NCI-H524 (cell line): ENCODE measurements at places on chromosomes 12 and 14.

DNA sequence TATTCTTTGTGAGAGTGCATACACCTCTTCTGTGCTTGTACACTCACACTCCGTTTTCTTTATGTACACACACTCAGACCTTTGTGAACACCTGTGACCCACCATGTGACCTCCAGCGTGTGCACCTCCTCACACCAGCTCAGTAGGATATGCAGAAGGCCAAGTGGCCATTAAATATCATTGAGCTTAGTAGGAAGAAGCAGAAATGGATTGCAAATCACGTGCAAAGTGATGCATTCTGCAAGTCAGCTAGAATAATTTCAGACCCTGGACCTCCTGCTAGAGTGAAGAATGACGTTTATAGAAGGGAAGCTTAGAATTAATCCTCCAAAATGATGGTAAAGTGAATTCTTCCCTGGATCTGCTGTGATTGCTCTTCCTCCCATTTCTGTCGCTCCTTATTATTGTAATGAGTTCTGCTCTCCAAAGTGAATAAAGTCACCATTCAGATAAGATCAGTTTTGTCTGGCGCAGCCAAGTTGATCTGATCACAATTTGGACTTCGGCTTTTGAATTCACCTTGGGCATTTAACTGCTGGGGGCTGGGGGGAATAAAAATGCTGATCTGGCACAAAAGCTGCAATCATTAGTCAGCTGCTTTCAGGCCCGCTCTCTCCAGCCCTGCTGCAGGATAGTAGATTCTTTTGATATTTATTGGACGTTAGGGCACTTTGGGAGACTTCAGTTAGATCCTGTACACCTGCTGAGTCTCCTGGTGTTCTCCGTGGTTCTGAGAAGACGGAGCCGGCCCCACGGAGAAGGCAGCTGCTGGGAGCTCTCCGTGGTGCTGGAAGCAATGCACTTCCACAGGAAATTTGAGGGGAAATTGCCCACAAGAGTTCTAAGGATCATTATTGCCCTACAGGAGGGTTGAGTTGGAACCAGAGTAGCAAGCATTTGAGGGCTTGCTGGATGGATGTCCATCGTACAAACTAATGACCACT is 12.4 kb upstream of the NRXN3 start:
- DNase-seq, result no peak

DNA sequence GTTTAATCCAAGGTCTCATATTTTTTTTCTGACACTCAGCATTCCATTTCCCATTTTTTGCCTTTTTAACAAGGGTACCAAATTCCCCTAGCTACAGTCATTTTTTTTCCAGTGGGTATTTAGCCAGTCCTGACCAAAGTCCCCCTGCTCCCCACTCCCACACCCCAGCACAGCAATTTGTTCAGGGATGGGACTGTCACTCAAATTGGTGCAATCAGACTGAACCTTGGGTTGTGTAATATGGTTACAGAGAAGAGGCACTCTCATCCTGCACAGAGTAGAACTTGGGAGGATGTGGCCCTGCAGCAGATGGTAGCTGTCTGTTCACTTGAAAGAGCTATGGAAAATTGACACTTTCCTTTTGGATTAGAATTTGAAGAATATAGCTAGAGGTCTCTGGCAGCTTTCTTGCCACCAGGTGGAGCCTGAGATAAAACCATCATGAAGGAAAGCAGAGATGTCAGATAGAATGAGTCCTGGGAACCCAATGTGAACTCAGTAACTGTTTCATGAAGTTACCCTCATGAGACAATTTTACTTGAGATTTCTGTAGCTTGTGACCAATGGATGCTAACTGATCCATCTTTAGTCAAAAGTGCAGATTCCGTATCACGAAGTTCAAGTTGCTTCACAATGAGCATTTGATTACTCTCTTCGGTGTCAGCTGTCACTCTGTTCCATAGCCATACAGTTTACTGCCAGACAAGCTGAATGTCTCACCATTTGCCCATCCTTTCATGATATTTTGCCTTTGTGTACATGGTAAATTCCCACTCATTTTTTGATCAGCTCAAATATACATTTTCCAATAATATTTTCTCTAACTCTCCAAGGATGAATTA is 394.0 kb upstream of the SYT1 start:
- peak; percentile 88 for DNase-seq

- peak; percentile 84 for DNase-seq
Observed at GRCh38 chr12:89770391-89770790, 61.8 kb upstream of the ATP2B1 start.

DNA sequence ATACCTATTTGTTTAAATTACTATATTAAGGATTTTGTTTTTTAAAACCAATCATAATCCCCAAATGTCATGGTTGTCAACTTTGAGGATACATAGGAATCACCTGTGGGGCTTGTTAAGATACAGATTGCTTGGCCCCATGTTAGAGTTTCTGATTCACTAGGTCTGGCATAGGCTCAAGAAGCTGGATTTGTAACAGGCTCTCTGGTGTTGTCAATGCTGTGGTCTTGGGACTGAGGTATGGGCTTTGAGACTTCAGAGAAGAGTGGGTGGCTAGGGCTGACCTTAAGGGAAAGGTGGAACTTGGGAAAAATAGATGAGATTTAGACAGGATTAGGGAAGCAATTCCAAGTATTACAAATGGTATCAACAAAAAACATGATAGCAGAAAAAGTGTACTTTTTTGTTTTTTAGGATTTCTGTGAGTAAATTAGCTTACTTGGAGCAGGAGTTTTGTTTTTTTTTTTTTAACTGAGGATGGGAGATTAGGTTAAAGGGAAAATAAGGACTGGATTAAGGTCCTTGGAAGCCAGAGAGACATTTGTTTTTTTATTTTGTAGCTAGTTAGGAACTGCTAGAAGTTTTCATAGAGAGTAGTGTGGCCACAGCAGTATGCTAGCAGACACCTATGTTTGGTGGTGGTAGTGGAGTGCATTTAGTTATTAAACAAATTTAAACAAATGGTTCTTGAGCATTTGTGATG is 88.6 kb downstream of the RAD51B start:
- DNase-seq, result no peak

DNA sequence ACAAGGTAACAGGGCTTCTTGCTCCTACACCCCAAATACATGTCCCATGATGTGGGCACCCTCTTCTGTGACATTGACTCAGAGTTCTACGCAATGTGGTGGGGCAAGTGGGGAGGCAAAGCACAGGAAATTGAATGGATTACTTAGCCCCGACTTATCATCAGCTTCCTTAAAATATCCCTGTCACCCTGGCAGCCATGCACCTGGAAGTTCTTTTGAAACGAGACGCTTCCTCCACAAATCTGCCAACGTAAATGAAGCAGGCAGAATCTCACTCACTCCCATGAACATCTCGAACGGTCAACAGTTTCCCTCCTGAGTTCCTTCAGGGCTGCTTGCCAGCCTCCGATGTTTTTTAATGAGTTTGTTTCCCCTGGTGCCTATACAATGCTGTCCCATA is 33.5 kb downstream of the RNFT2 start:
- no peak for DNase-seq

DNA sequence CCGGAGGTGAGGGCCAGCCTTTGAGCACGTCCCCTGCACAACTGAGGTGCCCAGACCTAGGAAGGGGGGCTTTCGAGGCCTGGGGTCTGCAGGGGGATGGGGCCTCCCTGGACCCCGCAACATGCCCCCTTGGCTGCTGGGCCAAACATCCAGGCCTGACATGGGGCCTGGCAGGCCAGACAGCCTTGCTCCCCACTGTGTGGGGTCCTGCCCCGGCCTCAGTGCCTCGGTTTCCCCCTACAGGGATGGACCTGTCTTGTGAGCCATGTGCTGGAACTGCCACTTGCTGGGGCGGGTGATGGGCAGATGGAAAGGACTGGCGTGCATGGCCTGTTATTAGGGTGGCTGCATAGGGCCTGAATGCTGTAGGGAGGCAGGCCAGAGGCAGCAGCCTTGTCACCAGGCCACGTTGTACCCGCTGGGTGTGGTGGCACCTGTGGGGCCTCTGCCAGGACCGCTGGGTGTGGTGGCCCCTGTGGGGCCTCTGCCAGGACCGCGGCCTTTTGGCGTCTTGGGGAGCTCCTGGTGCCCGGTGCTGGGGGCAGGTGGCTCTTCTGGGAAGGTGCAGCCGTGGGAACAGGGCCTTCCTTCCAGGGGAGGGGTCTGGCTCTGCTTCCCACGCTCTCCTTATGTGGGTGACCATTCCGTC is 20.4 kb downstream of the ASPG start:
- DNase-seq, result no peak
